ENCODE measurements at places on chromosomes 1 and 21.

DNA sequence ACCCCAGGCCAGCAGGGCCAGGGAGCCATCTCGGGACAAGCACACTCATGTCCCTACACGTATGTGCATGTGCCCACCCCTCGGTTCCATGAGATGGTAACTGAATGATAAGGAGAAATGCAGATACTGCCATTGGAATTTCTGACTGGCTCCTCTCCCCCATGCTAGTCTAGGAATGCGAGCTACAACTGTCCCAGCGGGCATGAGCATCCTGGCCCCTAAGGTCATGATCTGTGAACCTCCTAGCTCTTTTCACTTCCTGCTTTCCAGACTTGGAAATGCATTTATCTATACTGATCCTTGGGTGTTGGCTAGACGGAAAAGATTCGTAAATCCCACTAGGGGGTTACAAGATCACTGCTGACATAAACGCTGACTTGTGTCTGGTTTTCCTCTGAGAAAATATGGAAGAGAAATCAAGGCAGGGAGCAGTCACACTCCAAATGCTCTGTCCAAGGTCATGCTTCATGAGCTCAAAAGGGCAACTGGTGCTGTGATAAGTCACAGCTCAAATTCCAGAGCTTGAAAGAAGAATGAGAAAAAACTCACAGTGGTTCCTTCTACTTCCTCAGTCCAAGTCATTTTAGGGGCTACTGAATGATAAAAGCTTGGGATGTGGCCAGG, 49.8 kb downstream of the SLC45A1 start:
- DNase-seq = no peak

DNA sequence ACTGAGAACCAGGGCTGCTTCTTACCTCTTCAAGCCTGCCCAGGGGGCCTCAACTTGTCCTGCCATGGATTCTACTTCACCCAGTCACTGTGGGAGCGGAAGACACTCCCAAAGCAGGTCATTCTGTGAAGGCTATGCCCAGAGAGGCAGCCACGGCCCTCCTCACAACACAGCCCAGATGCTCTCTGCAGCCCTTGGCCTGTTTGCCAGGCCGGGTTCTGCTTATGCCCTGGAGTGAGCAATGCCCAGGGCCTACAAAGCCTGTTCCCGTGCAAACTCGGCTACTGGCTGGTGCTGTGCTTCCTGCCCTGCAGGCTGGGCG, 33.8 kb upstream of the SLC30A1 start:
- DNase-seq = no peak

GRCh38 chr1:112688781-112689193, 14.3 kb downstream of the MOV10 start:
- DNase-seq = no peak

GRCh38 chr1:85998105-85998855, 158.3 kb downstream of the COL24A1 start:
- DNase-seq = no peak

GRCh38 chr21:41881051-41881450, 1.9 kb upstream of the PRDM15 start:
- DNase-seq = no peak

DNA sequence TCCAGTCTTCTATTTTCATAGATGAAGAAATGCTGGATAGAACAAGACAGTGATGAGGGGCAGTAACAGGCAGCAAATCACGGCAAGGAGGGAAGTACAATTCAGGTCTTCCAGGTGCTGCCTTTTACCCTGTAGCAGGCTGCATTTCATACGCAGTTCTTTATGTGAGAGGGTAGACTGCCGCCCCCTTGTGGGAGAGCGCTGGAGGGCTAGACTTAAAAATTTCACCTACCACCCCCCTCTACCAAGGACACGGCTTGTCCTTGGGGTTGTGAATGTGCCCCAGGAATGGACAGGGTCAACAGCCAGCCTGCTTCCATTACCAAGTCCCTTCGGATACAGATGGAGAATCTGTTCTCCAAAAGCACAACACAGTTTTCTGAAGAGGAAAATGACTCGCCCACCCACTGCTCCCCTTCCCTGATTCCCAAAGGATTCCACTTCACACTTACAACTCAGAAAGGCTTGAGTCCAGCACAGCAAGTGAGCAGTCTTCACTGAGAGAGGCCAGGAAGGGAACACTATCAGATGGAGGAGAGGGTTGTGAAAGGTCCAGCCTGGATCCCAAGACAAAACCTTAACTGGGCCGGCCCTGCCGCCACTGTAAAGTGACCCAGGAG, 7.4 kb downstream of the WDR77 start:
- DNase-seq = peak; percentile 26

All from transverse colon (tissue), 4 donors.